NB4 (cell line): ENCODE measurements at places on chromosomes 7 and 10.

- DNase-seq: peak; percentile 65
These were observed 33.6 kb downstream of the SMKR1 start for GRCh38 chr7:129535896-129536295.

DNA sequence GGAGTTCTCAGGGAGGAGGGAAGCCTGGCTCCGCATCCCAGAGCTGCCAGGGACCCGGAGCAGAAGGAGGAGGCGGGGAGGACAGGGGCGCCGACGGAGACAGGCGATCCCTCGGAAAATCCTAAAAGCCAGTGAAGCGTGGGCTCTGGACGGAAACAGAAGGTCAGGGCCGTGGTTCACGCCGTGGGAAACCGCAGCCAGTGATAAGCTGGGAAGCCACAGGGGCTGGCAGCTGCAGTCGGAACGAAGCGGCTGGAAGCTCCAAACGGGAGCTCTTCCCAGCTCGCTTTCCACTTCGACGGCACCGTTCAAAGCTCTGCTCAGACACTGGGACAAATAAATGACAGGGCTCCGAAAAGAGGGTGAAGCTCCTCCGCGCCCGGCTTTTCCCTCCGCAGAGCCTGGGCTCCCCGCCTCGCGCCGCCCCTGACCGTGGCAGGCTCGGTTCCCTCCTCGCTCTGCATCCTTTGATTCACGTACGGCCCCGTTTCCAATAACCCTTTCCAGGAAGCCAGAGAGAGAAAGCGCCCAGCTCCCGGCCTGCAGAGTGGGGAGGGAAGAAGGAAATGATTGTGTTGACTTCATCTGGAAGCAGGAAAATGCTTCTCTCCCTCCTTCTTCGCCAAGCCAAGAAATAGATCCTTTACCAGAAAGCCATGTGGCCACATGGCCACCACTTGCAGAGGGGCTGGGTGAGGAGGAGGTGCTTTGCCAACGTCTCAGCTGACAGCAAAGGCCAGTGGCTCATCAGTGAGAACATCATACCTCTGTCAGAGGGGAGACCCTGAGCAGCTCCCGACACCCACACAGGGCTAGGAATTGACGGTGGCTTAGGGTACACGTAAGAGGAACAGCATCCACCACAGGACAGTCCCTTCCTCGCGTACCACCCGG lies 57.4 kb downstream of the ADRB1 start:
- peak; percentile 50 for DNase-seq

DNA sequence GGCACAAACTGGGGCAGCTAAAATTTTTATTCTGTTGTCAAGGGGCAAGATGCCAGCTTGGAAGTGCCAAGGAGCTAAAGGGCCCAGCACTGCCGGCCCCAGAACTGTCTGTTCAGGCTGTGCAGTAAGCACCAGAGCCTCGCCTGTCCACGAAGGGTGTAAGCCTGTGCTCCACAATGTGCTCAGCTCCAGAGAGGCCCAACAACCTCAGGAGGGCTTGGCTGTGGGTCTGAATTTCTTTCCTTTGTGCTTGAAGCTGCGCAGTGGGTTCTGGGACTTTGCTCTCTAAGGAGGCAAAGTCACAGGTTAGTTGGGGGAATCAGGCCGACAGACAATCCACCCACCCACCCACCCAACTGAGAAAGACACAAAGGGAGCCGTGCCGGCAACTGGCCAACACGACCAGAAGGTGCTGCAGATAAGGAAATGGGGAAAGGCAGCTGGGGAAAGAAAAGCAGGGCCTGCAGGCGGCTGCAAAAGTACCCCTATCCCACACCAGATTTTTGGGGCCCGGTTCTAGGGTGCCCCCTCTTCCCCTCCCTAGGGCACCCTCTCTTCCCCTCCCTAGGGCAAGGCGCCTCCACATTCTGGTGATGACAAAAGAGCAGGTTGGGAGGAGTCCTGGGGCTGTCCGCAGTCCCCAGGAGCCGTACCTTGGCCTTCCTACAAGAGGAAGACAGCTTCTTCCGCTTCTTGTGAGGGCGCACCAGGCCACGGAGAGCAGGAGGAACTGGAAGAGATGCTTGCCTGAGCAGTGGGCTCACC lies 7.7 kb downstream of the DDX56 start:
- peak; percentile 47 for DNase-seq

DNA sequence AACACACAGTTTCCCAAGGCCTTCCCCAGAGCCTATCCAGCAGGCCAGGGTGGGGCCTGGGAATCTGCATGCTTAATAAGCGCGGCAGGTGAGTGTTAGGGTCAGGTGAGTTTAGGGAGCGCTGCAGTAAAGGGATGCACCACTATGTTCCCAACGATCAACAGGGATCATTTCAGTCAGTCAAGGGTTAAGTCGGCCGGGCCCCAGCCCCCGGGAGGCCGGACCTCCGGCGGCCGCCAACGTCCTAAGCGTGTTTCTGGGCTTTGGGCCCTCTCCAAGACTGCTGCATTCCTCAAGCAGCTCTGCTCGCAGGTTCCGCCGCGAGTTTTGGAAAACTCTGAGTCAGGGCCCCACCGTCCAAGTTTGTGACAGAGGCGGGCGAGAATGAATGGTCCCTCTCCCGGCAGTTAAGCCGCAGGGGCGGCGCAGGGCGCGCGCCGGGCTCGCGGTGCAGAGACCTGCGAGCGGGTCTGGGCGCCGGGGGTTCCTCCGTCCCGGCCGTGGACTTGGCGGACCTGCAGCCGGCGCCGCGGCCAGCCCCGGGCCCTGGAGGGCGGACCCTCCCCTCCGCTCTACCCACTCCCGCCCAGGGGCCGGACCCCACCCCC lies 81.6 kb downstream of the ARHGAP22 start:
- DNase-seq: no peak

DNA sequence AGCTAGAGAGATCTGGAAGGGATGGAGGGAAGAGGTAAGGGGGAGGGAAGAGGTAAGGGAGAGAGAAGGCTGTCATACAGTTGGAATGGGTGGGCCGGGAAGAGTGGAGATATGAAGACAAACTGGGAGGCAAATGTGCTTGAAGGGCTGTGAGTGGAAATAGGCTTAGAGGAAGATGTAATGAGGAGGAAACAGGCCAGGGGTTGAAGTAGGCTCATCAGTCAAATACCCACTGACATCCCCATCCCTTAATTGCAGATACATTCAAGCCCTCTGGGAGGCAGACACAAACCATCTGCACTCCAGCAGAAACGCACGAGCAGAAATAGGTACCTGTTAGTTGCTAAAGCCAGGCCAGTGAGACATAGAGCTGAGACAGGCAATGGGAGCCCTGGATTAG lies 2.1 kb downstream of the SYNPO2L start:
- peak; percentile 88 for DNase-seq
